ENCODE measurements at places on chromosomes 13 and 19. TPM values are rescaled to one million over a fixed set of nuclear protein-coding genes. Genes with fewer than 3 reads are reported as not detected.
A peak's percentile ranks its signal among the peaks of the same experiment; 100 is the strongest.

TEAD2 gene
- 33.2 TPM for polyA plus RNA-seq

KLK6 gene
- polyA plus RNA-seq, result 15.4 TPM

RAB3A gene
- 342 TPM for polyA plus RNA-seq

LILRA1 gene
- polyA plus RNA-seq, result 1.4 TPM

ITGBL1 gene
- polyA plus RNA-seq, result 0.54 TPM

DNA sequence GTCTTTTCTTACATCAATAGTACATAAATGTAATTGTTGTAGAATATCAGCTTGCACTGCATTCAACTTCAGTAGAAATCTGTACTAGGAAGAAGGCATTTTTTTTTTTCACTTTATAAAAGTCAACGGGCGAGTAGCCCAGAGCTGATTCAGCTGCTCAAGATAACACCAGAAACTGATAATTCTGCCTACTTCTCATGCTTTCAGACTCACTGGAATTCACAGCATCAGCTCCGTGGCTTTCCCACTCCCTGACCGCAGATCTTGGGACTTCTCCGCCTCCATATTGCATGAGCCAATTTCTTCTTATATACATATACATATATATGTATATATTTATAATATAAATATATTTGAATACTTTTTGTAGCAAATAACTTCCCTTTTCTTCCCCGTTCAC is 263.1 kb upstream of the RXFP2 start:
- peak; percentile 6 for DNase-seq

DNA sequence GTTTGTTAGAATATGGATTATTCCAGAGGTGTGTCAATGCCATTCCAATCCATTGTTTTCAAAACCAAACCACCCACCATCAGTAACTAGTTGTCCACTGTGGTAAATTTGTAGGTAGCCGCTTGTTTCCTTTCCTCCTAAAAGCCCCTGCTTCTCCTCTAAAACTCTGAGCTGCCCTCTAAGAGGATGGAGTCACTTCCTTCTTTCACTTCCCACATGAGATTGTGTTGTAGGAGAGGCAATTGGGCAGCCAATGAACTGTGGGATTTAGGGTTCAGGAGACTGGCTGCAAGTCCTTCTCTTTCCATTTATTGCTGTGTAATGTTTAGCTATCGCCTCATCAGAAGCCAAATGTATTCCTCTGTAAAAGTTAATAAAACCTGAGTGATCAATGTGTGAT is 49.9 kb upstream of the RFXAP start:
- no peak for DNase-seq

- no peak for DNase-seq
Observed at GRCh38 chr19:39531834-39532232, 819 bp downstream of the EID2B start.

DNA sequence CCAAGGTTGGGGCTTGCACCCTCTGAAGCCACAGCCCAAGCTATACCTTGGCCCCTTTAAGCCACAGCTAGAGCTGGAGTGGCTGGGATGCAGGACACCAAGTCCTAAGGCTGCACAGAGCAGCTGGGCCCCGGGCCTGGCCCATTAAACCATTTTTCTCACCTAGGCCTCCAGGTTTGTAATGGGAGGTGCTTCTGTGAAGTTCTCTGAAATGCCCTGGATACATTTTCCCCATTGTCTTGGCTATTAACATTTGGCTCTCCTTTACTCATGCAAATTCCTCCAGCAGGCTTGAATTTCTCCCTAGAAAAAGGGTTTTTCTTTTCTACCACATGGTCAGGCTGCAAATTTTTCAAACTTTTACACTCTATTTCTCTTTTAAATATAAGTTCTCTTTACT is 93.8 kb upstream of the FGF14 start:
- DNase-seq, result no peak

GRCh38 chr19:19260417-19261214 is 12.5 kb downstream of the TM6SF2 start:
- DNase-seq, result no peak

DNA sequence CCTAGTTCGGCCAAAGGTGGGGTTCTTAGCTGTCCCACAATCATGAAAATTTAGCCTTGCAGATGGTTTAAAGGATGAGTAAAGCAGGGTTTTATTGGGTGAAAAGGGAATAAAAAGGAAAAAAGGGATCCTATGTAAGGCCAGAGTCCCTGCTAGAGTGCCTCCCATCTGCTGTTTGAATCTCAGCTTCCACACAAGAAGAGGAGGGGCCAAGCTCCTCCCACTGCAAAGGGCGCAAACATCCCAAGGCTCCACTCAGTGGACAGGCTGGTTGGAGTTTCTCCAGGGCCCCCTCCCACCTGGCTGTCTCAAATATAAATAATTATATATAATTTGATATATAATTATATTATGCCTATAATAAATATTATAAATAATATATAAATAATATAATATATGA is 1272.1 kb upstream of the PCDH20 start:
- no peak for DNase-seq

Measured in spinal cord (tissue), 10 donors.